Brain (organoid and tissue), 16 donors: ENCODE measurements at places on chromosomes 7 and 10. TPM values are rescaled to one million over a fixed set of nuclear protein-coding genes. Genes with fewer than 3 reads are reported as not detected.

PAPOLB gene
- polyA plus RNA-seq, result not detected

DNA sequence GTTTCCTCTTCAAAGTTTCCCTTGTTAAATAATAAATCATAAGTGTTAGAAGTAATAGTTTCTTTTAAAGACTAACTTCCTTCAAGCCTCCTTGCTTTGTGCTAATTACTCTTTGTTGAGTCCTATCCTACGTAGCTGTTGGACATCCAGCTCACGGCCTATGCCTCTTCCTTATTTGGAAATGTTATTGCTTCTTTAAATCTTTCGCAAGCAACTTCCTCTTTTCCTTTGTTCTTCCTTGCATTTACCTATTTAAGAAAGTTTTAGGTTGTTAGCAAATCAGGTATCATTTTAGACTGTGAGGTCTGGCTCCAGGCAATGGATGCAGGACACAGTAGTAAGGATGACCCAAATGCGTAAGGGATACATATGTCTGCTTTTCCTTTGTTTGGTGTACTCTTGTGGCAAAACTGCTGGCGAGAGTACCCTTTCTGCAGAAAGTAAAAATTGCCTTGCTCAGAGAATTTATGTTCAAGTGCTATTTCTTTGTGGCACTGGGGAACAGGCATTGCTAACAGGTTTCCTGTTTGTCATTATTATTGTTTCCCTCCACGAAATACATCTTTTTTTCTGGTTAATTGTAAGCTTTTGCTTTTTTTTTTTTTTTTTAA lies 110.5 kb downstream of the DYNC2I1 start:
- DNase-seq, result no peak

AOAH gene
- 2.6 TPM for polyA plus RNA-seq

DNA sequence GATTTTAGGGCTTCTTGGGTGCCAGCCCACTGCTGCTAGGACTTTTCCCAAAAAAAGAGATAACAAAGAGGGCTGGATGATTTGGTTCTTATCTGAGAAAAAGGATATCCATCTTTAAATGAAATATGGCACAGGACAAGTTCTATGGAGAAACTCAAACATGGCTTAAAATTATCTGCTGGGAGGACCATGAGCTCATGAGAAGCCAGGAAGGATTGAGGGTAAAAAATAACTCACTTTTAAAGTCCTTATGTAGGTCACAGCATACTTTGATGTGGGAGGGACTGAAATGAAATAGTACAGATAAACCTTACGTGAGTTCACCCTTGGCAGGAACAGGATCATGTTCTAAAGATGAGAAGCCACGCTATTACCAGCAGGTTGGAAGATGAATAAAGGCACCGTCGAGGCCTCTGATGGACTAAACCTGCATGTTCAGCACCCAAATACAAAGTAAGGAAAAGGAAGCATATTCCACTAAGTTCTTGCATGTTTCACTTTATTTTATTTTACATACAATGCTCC lies 369.2 kb upstream of the KLF6 start:
- DNase-seq, result no peak

- DNase-seq, result no peak
Observed at GRCh38 chr7:138749960-138750359, 47.8 kb upstream of the TMEM213 start.

GRCh38 chr10:104109908-104110662 lies 11.9 kb upstream of the SFR1 start:
- no peak for DNase-seq

DNA sequence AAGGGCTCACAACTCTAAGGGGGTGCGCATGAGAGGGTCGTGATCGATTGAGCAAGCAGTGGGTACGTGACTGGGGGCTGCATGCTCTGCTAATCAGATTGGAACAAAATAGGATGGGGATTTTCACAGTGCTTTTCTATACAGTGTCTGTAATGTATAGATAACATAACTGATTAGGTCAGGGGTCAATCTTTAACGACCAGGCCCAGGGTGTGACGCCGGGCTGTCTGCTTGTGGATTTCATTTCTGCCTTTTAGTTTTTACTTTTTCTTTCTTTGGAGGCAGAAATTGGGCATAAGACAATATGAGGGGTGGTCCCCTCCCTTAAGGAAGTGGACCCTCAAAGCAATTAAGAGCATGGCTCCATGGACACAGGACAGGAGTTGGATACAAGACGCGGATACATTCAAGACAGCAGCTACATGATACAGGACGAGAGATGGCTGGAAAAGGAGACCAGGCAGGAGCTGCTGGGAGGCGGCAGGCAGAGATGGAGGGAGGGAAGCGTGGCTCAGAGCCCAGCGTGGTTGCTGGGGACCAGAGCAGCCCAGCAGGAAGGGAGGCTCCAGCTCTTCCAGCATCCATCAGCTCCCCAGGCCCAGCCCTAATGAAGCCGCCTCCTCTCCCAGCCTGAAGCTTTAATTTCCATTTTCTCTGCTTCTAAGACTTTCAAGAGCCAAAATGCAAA lies 31.6 kb downstream of the GSDME start:
- no peak for DNase-seq

- DNase-seq, result peak; percentile 17
Observed at GRCh38 chr7:56115852-56116538, at the start of gene NUPR2. TSS of gene NUPR2 (minus strand) at chr7:56116417. CDS start at chr7:56116314, 103 bp downstream.

DNA sequence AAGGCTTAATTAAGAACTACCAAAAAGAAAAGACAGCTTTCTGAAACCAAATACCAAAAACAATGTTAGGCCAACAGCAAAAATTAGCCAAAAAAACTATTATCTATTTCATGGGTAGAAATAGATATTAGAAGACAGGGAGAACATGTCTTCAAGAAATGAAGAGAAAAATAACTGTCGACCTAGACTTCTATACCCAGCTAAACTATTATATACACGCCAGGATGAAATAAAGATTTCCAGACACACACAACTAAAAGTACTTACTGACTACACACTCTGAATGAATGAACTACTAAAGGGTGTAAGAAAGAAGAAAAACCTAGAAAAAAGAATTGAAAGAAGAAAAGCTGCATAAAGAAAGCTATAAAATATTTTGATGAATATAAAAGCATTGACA lies 11.5 kb upstream of the CDHR3 start:
- no peak for DNase-seq

- DNase-seq, result no peak
Observed at GRCh38 chr10:66719483-66719882, 206.4 kb upstream of the LRRTM3 start.

GRCh38 chr10:51694086-51694768 lies 5.2 kb downstream of the CSTF2T start:
- DNase-seq, result peak; percentile 3

ZNF117 gene
- 1.1 TPM for polyA plus RNA-seq

- no peak for DNase-seq
Observed at GRCh38 chr10:77497748-77498147, 139.9 kb downstream of the KCNMA1 start.

FKBP6 gene
- polyA plus RNA-seq, result not detected

GRCh38 chr7:132878204-132878919 lies 203.5 kb downstream of the CHCHD3 start:
- no peak for DNase-seq

DNA sequence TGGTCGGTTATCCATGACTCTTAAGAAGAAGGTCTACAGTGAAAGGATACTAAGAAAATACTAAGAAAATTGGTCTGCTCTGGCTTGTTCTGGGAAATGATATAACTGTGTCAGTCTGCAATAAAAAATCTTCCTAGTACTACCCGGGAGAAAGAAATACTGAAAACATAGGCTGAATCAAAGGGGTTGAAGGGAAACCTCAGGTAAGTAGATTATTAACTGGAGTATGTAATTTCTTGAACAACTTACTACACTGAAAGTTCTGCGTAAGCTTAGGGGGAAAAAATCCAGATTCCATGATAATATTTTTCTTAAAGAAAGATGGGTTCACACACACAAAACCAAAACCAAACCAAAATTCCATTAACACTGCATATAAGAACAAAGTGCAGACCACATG lies 143.3 kb downstream of the KMT2E start:
- no peak for DNase-seq

DNA sequence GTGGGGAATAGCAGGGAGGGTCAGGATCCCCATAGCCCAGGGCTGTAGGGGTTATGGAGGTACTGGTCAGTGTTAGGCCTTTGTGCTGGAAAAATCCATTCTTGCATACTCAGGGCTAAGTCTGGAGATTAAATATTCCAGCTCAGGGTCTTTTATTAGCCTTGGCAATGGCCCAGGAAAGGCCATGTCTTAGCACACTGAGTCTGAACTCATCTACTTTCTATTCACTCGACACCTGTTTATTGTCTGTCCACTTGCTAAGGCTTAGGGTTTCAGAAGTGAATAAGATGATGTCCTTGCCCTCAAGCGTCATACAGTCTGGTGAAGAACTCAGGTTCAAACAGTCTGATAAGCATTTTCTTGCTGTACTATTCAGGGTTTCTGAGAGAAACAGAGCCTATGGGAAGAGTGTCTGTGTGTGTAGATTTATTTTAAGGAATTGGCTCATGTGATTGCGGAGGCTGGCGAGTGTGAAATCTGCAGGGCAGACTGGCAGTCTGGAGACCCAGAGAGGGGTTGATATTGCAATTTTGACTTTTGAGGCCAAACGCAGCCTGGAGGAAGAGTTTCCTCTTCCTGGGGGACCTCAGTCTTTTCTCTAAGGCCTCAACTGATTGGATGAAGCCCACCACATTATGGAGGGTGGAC lies 135.8 kb downstream of the RAMP3 start:
- no peak for DNase-seq

GRCh38 chr10:131977323-131978096 lies 4.2 kb downstream of the BNIP3 start:
- no peak for DNase-seq

- no peak for DNase-seq
Observed at GRCh38 chr10:102421507-102421756, 796 bp downstream of the FBXL15 start.

BMPR1A gene
- polyA plus RNA-seq, result 7.2 TPM

DNA sequence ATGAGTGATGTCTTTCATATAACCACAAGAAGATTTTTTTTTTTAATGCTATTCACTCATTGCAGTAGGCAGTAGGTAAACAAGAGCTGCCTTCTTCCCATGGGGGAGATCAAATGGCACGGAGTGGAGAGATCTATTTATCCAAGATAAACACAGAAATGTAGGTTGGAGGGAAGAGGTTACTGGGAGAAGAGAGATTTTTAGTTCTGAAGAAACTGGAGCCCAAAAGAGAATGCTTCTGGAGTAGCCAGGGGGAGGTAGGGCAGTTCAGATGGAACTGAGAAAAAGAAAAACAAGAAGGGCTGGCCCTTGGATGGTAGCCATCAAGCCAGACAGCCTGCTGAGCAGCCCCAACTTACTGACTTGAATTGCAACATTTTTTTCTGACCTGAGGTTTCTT lies 270.1 kb upstream of the TPK1 start:
- DNase-seq, result no peak

DNA sequence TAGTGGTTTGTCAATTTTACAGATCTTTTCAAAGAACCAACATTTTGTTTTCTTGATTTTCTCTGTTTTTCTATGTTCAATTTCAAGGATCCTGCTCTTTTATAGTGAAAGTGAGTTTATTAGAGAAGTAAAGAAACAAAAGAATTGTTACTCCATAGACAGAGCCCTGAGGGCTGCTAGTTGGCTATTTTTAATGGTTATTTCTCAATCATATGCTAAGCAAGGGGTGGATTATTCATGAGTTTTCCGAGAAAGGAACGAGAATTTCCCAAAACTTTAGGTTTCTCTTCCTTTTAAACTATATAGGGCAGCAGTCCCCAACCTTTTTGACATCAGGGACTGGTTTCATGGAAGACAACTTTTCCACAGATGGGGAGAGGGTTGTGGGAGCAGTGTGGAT lies 165.0 kb downstream of the CCSER2 start:
- DNase-seq, result no peak

DNA sequence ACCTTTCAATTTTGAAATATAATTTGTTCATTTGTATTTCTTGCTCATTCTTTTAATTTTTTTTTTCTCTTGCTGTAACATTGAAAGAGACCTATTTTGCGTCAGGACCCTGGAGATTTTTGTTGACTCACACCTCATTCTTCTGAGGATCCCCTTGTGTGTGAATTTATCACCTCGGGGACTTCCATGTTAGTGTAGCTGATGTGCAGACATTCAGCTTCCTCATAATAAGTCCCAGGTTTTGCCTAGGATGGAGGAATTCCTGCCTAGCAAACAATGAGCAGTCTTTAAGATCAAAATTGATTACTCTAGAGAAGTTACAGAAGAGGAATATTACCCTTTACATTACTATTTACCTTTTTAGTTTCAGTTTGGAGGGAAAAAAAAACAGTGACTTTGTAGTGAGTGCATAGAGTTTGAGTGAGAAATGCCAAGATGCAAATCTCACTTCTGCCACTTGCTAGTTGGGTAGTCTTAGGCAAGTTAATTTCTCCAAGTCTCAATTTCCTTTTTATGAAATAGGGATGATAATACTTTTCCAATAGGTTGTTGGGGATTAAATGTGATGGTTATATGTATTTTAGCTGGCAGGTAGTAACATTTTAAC lies 14.3 kb downstream of the TES start:
- no peak for DNase-seq

DNA sequence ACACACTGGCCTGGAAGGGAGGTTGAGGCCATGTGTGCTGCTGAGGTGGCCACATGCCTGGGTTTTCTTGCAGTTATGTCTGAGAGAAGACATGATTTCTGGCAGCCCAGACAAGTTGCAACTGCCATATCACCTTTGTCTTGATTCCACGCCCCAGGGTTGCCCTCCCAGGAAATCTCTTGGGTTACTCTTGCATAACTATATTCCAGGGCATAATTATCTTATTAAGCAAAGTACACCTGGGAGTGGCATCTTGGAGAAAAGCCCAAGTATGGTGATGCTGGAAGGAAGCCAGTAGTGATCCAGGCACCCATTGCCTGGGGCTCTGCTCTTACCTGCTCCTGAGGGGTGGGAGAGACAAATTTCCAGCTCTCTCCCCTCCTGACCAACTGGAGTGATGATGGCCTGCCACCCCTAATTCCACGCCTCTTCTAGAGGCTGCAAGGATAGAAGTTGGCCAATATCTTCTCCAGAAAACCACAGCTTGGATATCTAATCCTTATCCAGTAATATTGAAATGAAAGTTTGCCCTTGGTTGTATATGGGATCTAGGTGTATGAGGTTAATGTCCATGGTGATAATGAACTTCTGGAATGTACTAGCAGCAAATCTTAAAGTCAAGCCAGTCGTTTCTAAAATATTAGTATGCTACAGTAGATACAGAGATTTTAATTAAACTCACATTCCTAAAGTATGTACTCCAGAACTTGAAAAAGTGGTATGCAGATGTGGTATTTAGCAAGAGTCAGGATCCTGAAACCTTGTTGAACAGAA lies 5.0 kb downstream of the AKR1B10 start:
- DNase-seq, result no peak

FKBP9 gene
- 36.1 TPM for polyA plus RNA-seq

DNA sequence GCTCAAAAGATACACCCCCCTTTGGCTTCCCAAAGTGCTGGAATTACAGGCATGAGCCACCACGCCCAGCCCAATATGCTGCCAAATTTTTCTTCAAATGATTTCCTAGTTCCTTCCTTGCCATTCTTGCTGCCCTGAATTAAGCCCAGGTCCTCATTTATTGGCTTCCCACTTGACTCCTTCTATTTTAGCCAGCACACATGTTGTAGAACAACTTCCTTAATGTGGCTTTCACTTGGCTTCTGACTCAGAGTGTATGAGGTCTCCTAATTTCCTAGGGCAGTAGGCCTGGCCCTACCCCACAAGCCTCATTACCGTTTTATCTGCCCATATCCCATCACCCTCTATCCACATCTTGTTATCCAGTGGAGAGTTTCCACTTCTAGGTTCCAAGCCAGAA lies 21.8 kb upstream of the HIPK2 start:
- DNase-seq, result no peak

PDCD4 gene
- 37.4 TPM for polyA plus RNA-seq
